NCI-H2081 treated with DMSO at 0.1 percent for 48 hours (cell line): ENCODE measurements at places on chromosomes 13 and 19.

DNA sequence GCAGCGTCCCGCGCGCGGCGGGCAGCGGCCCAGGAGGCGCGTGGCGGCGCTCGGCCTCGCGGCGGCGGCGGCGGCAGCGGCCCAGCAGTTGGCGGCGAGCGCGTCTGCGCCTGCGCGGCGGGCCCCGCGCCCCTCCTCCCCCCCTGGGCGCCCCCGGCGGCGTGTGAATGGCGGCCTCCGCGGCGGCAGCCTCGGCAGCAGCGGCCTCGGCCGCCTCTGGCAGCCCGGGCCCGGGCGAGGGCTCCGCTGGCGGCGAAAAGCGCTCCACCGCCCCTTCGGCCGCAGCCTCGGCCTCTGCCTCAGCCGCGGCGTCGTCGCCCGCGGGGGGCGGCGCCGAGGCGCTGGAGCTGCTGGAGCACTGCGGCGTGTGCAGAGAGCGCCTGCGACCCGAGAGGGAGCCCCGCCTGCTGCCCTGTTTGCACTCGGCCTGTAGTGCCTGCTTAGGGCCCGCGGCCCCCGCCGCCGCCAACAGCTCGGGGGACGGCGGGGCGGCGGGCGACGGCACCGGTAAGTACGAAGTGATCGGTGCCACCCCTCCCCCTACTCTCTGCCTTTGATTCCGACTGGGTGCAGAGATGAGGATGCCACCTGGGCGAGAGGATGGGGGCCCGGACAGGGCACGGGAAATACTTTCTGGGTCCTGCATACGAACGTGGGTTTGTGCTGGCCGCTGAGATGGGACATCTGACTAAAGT, 874 bp downstream of the TRIM28 start:
- DNase-seq, result no peak

GRCh38 chr13:67588607-67589006, 358.5 kb upstream of the PCDH9 start:
- no peak for DNase-seq

DNA sequence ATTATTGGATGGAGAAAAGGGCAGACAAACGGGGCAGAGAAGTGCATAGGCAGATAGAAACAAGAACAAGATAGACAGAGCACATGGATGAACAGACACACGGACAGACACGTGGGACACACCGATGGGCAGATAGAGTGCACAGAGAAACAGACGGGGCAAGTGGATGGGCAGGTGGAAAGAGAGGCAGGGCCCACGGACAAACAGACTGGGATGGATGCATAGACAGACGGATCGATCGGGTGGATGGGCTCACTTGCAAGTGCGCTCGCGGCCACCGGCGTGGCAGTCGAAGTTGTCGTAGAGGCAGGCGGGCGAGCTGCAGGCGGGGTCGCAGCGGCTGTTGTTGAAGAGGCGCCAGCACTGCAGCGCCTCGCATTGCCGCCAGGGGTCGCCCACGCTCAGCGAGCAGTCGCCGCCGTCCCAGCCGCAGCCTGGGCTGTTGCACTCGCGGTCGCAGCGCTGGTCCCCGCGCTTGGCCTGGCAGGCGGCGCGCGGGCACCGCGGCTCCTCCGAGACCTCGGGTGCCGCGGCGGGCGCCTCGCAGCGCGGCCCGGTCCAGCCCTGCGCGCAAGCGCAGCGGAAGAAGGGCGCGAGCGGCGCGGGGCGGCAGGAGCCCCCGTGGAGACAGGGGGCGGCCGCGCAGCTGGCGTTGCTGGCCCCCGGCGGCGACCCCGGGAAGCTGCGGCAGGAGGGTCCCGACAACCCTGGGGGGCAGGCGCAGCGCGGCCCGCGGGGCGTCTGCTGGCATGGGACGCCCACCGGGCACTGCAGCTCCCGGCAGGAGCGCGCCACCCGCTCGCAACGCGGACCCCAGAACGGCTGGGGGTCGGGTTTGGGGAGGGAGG, 23.3 kb downstream of the NOTCH3 start:
- peak; percentile 27 for DNase-seq

DNA sequence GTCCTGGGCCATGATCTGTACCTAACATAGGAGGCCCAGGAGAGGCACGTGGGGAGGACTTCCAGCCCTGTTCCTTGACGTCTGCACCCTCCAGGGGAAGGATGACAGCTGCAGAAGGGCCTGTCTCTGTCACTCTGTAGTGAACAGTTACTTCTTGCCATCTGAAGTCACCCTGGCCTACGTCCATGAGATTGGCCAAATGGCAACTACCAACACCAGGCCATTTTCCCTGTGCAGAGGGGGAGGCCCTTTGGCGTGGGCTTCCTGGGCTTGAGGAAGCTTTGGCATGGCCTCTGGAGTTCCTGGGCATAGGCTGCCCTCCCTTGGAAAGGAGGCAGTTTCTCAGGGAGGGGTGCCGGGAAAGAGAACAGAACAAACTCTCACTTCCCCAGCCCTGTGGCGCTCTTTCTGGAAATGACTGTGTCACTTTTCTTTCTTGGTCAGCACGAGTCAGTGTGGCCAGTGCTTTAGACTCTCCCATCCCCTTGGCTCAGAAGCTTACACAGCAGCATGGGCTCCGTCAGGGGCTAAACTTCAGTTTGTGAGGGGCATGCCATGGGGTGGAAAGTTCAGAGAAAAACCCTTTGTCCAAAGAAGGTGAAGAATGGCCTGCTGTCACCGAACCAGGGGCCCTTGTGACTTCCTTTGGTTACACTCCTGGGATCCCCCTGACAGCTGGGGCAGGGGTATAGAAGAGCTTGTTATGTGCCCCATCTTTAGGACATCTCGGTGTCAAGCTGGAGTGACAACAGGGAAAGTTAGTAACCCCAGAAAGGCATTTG, 5.3 kb downstream of the CARM1 start:
- no peak for DNase-seq

DNA sequence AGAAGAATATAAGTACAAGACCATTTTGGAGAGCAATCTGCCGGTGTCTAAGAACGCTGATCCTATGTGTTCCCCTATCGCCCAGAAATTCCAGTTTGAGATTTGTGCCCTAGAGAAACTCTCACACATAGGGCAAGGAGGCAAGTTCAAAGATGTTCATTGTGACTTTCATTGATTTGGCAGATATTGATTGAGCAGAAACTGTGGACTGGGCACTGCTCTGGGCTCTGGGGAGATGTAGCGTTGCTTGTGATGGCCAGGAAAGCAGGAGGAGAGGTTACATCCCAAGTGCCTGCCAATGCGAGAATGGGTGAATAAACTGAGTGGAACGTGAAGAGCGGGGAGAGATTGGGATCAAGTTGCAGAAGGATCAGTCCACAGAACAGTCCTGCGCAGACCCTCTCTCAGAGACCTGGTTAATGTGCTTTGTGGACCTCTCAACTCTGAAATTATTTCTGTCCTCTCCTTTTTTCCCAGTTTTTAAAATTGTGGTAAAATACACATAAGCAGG, 123.9 kb upstream of the PEG3 start:
- DNase-seq, result no peak

DNA sequence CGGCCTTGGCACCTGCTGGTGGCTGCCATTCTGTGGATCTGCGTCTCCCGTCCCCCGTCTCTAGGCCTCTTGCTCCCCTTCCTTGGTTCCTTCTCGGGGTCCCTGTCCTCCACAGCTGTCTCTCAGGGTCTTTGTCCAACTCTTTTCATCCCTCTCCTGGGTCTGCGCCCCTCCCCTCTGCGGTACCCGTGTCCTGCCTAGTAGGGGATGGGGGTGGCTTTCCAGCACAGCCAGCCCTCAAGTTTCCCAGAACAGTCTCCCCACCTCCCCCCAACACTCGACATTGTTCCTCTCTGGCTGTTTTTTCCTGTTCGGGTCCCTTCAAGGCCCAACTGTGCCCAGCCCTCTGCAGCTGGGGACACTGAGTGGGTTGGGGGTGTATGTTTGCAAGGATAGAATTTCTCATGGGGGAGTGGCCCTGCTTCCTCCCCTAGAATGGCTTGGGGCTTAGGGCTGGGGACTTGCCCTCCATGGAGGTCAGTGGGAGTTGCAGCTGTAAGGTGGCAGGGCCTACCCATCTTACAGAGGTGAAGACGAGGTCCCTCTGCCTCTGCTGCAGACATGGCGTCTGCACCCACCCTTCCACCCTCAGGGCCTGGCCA, 762 bp upstream of the ADM5 start:
- no peak for DNase-seq

DNA sequence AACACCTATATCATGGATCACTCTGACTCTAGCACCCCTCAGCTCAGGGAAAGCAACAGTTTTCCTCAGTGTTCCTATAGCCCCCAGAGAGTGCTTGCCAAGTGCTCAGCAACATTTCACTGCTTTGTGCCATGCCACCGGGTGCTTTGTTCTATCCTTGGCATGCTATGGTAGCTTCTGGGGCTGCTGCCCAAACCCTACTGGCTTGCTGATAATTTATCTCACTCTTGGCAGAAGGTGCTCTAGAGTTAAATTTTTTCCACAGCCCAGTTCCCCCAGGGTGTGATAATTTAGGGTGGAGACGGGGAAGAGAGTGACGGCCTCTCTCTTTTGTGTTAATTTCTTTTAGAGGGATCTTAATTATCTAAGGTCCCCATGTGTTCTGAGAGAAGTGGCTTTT, 12.6 kb upstream of the CSNK1A1L start:
- no peak for DNase-seq

DNA sequence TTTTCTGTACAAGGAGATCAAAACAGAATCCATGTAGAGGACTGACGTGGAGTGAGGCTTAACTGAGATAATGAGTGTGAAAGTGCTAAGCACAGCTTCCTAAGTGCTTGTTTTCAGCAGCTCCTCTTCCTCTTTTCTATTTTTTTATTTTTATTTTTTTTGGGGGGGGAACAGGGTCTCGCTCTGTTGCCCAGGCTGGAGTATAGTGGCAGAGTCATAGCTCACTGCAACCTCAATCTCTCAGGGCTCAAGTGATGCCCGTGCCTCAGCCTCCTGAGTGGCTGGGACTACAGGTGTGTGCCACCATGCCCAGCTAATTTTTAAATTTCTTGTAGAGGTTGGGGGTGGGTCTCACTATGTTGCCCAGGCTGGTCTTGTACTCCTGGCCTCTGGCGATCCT, 5.6 kb upstream of the FOSB start:
- no peak for DNase-seq

- DNase-seq, result no peak
These were observed 51.3 kb upstream of the LSM14A start for GRCh38 chr19:34120846-34121639.

GRCh38 chr19:31282346-31282745, 66.9 kb downstream of the TSHZ3 start:
- DNase-seq, result no peak

DNA sequence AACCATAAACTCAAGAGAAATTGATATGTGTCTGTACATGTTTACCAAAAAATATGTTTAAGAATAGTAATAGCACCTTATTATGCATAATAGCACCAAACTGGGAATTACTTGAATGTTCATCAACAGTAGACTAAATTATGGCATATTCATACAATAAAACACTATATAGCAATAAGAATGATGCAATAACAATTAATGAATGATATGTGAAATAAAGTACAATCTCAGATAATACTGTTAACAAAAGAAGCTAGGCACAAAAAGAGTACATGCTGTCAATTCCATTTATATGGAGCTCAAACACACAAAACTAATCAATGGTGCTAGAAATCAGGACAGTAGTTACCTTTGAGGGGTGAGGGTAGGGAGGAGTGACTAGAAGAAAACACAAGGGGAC, 36.3 kb downstream of the ZC3H13 start:
- DNase-seq, result no peak

- DNase-seq, result no peak
These were observed 533 bp downstream of the LRCH1 start for GRCh38 chr13:46553521-46553885.

GRCh38 chr13:86974995-86975328, 696.2 kb upstream of the SLITRK5 start:
- no peak for DNase-seq

DNA sequence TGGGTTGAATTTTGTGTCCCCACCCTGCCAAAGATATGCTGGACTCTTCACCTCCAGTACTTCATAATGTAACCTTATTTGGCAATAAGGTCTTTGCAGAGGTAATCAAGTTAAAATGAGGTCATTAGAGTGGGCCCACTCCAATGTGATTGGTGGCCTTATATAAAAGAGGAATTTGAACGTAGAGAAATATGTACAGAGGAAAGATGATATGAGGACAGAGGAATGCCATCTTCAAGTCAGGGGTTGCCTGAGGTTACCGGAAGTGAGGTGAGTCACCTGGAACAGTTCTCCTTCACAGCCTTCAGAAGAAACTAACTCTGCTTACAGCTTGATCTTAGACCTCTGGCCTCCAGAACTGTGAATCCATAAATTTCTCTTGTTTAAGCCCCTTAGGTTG, 69.9 kb downstream of the GPC5 start:
- no peak for DNase-seq

DNA sequence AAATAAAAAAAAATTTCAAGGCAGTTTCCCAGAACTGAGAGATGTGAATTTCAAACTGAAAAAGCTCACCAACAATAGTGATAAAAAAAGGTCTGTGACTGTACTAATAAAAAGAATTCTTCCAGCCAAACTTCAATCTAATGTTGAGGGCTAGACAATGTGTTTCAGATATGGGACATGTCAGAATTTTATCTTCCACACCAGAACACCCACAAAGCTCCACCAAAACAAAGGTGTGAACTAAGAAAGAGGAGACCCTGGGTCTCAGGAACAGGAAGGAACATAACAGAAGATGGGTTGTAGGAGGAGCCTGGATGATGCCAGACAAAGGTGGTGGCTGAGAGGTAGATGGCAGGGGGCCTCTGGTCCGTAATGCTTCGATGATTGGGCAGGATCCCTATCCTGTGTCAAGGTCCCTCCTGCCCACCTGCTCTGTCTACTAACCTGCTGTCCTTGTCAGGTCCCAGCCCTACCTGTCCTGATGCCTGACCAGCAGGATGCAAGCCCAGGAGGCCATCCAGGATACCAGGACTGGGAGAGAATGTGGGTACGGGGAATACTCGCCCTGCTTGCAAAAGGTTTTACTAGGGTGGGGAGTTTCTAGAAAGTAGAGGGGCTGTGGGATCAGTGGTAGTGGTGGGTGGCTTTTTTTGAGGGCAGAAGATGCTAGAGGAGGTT, 4.5 kb downstream of the MZF1 start:
- DNase-seq, result no peak

GRCh38 chr19:41860419-41861115, 512 bp downstream of the RPS19 start:
- DNase-seq, result no peak

GRCh38 chr19:41156207-41156606, 36.8 kb upstream of the CYP2S1 start:
- DNase-seq, result no peak

DNA sequence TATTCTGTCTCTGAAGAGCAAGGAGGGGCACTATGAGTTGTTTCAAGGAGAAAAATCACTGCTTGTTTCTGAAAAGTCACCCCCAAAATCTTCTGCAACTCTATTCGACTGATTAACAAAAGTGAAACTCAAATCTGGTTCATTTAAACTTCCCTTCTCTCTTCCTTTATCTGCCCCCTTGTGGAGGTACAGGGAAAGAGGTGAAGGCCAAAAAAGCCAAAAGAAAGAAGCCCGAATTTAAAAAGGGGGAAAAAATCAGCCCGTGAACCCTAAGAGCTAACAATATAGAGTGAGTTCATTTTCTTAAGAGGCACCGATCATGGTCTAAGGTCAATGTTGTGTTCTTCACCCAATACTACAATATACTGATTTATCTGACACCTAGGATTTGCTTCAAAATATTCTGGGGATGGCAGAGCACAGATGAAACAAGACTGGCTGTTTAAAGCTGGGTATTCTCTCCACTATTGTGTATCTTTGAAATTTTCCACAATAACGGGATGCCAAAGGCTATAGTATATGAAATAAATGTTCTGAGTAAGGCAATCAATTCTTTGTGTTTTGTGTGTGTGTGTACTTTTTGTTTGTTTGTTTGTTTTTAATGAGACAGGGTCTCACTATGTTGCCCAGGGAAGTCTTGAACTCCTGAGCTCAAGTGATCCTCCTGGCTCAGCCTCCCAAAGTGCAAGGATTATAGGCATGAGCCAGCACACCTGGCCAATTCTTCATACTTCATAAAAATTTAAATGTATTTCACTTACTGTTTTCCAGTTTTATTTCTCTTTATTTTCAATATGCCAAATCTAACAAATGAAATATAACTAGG, 55.0 kb upstream of the EEF1AKMT1 start:
- peak; percentile 4 for DNase-seq
